Hepatic stellate cell (primary cell): ENCODE measurements at places on chromosomes 5 and 9.
A peak's percentile ranks its signal among the peaks of the same experiment; 100 is the strongest.

DNA sequence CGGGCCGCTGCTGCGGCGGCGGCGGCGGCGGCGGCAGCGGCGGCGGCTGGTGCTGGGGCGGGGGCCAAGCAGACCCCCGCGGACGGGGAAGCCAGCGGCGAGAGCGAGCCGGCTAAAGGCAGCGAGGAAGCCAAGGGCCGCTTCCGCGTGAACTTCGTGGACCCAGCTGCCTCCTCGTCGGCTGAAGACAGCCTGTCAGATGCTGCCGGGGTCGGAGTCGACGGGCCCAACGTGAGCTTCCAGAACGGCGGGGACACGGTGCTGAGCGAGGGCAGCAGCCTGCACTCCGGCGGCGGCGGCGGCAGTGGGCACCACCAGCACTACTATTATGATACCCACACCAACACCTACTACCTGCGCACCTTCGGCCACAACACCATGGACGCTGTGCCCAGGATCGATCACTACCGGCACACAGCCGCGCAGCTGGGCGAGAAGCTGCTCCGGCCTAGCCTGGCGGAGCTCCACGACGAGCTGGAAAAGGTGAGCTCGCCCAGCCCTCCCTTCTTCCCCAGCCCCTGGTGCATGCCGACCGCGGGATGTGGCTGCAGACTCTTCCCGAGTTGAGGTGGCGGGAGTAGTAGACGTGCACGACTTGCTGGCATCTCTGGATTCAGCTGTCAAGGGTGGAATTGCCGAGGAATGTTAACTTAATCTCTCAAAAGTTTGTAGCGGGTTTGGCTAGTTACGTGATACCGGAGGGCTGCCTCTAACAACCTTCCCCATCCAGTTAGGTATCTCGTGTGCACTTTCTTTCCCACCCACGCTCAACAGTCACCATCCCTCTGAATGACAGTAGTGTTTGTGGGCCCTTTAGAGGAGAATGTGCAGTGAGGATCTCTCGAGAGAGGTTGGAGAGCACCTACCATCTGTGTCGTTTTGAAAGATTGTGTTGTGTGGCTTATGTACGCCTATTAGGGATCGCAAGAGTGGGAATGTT lies 932 bp downstream of the SLC12A2 start:
- DNase-seq: peak; percentile 35

GRCh38 chr5:62650197-62650596 lies 71.6 kb downstream of the LRRC70 start:
- DNase-seq: no peak

DNA sequence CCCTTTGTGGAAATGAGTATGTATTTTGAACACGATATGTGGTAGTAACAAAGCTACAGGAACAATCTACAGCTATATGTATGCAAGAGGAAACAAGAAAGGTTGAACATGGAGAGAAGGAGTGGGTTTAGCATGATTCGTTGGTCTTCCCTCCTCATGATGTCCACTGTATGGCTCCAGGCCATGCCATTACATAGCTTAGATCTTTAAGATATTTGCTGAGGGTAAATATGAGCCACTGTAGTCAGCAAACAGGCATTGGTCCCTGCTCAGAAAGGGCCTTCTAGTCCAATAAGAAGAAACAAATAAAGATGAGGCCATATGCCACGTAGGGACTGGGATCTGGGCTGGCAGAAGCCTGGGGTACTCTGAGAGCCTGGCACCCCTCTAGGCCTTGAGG lies 543.2 kb upstream of the SGCD start:
- no peak for DNase-seq

DNA sequence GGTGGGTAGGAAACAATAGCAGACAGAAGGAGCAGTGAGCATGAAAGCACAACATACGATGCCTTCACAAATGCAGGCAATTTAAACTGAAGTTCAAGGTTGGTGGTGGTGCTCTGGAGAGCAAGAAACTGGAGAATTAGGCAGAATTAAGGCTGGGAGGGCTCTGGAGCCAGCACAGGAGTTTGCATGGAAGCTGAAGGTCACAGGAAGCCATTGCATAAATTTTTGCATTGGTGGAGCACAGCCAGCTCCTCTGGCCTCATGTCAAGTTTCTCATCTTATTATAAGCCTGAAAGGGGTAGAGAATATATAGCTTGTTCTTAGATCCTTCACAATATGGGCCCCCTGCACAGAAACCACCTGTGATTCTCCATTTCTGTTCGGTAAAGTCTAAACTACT lies 207.4 kb downstream of the PAPPA start:
- DNase-seq: no peak

DNA sequence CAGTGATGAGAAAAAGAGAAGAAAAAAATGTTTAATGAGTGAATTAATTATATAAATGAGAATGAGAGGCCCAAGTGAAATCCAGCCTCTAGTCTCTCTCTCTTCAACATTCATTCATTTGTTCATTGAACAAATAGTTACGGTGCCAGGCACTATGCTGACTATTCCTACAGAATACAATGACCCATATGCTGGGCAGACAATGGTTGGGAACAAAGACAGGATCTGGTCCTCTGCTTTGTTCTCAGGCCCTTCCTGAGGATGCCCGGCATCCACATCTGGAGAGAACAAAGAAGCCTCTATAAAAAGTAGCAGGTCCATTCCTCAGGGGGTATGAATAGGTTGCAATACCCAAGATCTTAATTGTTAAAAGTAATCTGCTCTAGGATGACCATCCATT lies 6.9 kb downstream of the ADAM19 start:
- no peak for DNase-seq

GRCh38 chr9:129757045-129757444 lies 4.2 kb upstream of the PTGES start:
- DNase-seq: no peak

DNA sequence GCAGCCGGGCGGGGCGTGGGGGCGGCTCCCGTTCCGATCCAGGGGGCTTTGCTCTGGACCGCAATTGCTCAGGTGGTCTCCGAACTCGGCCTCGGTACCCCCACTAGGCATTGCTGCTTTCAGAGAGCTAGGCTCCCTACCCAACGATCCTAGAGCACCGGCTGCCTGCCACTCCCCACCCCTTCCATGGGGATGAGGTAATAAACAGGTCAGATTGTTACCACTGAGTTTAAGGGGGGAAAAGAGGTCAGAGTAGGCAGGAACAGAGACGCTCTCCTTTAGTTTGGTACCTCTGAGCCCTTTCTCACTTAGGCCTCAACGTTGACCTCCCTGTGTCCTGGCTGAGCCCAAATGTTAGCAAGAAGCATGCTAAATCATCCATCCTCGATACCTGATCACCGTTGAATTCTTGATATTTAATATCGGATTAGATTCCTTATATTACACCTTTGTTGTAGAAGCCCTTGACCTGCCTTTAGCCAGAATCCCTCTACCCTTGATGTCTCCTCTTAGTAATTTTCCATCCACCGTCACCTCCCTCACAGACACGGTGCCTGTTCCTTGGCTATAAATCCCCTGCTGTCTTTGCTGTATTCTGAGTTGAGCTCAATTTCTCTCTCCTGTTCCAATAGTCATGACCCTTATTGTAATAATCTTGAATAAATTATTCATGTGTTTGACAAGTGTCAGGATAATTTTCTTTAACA lies 588 bp upstream of the PLPP1 start:
- no peak for DNase-seq
